ENCODE measurements at places on chromosomes 6 and 20.
A peak's percentile ranks its signal among the peaks of the same experiment; 100 is the strongest.

- no peaks in the 10 kb centered on the region for H3K36me3 ChIP-seq
- H3K4me1 ChIP-seq: peaks cover 5% of the 10 kb centered on the region
- no peak for DNase-seq
- no peak overlapping the region for H3K27ac ChIP-seq
- H3K27me3 ChIP-seq: no peaks in the 10 kb centered on the region
Observed at GRCh38 chr20:48875914-48876240, 45.6 kb upstream of the ARFGEF2 start.

DNA sequence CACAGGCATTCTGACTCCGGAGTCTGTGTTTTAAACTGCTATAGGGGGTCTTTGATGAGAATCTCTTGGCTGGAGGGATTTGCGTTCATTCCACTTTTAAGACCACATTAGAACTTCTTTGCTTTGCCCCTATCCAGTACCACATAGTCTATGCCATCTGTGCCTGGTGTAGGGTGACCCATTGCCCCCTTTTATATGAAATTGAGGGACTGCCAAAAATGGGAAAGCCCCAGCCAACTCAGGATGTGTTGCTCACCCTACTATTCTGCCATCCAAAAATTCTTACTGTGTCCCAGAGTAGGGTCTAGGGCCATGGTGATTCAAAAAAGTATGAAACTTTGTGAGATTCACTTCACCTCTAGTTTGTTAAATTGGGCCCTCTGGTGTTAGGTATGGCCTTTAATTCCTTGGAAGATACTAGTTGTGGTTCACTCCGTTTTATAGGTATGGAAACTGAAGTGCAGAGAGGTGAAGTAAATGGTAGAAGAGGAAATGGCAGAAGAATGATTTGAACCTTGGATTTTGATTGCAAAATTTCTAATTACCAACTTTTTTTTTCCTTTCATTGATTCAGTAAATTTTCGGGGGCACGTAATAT lies 1.4 kb downstream of the PFDN4 start:
- no peaks in the 10 kb centered on the region for H3K36me3 ChIP-seq
- DNase-seq: no peak
- H3K27ac ChIP-seq: no peak overlapping the region
- no peaks in the 10 kb centered on the region for H3K27me3 ChIP-seq
- peak overlapping the region; percentile 91 for H3K4me3 ChIP-seq

GRCh38 chr6:158439255-158439654 lies 120.6 kb upstream of the TMEM181 start:
- no peaks in the 10 kb centered on the region for H3K36me3 ChIP-seq
- no peak overlapping the region for H3K27ac ChIP-seq
- no peak for DNase-seq
- H3K27me3 ChIP-seq: no peaks in the 10 kb centered on the region

DNA sequence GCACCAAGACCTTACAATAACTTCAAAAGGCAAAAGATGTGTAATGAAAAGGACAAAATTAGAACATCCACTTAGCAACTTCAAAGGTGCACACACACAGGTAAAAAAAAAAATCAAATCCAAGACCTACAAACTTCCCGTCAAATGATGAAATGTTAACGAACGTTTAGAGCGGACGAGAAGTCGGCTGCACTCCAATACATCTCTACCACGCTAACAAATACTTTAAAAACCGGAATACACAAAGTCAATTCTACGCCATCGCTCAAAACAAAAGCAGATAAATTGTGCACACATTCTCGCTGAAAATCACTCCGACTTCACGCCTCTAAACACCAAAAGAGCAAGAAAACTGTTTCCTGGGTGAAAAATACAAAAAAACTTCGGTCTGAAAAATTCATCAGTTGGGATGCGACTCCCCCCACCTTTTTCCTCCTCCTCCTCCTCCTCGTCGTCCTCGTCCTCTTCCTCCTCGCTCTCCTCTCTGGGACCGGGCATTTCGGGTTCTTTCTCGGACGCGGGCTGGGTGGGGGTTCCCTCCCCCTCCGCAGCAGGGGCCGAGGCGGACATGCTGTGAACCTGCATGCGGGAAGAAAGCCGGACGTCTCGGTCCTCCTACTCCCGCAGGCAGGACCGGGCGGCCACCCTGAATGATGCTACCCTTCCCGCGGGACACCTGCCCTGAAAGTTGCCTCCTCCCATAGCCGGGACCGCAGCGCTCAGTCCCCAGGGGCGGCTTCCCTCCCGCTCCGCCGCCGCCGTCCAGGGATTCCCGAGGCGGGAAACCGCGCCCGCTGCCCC lies 712 bp downstream of the DEK start:
- peak overlapping the region; percentile 86 for H3K27ac ChIP-seq
- no peaks in the 10 kb centered on the region for H3K27me3 ChIP-seq
- peak overlapping the region; percentile 58 for H3K4me3 ChIP-seq
- DNase-seq: peak; percentile 51

GRCh38 chr6:126628125-126628524 lies 288.2 kb downstream of the CENPW start:
- DNase-seq: no peak
- H3K27ac ChIP-seq: no peak overlapping the region
- H3K27me3 ChIP-seq: no peaks in the 10 kb centered on the region

DNA sequence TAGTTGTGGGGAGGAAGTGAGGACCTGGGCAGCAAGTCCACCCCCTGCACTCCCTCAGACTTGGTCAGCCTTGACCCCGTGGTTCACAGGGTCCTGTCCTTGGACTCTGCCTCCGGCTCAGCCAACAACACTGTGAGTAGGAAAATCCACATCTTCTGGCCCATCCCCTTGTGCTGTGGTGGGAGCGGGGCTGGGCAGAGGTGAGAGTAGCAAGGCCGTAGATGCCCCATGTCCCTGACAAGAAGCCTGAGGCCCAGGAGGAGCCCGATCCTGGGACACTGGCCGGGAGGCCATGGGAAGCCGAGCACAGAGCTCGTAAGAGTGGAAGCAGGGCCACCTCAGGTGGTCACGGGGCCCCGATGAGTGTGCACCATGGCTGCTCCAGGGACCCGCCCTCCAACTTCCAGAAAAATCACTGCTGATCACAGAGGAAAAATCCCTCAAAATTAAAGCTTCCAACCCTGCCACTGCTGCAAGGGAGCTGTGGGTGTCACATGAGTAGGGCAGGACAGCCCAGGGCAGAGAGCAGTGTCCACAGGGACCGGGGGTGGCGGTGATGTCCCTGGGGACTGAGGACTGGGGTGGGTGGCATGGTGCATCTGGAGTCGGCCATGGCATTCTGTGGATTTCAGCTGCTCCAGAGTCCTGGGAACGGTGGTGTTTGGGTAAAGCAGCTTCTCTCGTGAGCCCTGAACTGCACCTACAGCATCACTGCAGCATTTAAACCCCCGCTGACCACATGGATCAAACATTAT lies 189.4 kb downstream of the DLL1 start:
- H3K27ac ChIP-seq: no peak overlapping the region
- H3K36me3 ChIP-seq: no peaks in the 10 kb centered on the region
- no peaks in the 10 kb centered on the region for H3K27me3 ChIP-seq
